Stimulated activated CD4-positive, alpha-beta T cell treated with anti-CD3 and anti-CD28 coated beads, Interleukin-12 subunit alpha, Interleukin-12 subunit beta, amount 100 ng/mL, for 4 hours (primary cell): ENCODE measurements at places on chromosomes 16 and 17.

- no peak for DNase-seq
Measured at GRCh38 chr16:28156056-28156680, 55.6 kb downstream of the XPO6 start.

DNA sequence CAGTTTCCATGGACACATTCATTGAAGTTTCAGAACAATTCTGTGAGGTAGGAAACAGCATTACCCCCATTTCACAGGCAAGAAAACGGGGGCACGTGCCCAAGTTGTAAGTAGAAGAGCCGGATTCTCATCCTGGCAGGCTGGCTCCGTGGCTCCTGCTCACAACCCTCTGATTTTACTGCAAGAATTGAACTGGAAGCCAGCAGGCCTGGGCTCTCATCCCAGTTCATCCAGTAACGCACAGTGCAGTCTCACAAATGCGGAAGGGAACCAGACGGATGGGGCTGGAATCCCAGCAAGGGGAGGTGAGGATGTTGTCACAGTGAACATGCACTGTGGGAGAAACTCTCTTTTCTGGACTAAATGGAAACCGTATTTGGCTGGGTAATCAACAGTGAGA is 40.7 kb upstream of the DOC2B start:
- DNase-seq: no peak

- no peak for DNase-seq
Measured at GRCh38 chr16:3819746-3820724, 60.5 kb downstream of the CREBBP start.

DNA sequence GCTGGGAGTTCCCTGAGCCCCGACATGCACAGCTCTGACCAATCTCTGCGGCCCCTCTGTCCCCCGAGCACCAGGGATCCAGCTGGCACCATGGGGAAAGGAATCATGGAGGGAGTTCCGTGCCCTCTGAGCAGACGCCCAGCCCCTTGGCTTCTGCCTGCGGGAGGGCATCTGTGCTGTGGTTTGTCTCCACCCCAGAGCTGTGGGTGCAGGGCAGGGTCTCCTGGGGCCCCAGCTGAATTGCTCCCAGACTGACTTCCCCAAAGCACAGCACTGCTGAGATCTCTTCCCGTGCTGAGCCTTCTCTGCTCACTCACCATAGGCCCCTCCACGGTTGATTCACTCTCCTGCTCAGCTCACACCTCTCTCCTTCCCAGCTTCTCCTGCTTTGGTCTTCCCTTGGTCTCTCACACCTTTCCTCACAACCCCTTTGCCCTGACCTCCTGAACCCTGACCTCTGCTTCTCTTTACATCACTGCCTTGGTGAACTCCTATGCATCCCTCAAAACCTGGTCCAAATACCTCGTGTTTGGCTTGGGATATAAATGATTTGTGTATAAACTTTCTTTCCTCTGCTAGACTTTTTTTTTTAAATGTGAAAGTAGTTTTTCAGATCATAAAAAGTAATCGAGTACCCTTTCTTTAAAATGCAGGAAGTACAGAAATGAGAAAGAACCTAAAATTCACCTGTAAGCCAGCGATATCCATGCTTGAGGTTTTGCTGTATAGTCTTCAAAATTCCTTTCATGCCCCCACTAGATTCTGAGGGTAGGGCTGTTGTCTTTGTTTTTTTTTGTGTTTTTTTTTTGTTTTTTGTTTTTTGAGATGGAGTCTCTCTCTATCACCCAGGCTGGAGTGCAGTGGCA is 265.3 kb downstream of the SEC14L1 start:
- DNase-seq: no peak

- no peak for DNase-seq
Measured at GRCh38 chr17:35104844-35105450, 14.7 kb downstream of the RAD51D start.

GRCh38 chr16:77116856-77117255 is 74.1 kb upstream of the MON1B start:
- no peak for DNase-seq

- DNase-seq: no peak
Measured at GRCh38 chr17:75241996-75242460, 19.4 kb downstream of the GGA3 start.
